ENCODE measurements at places on chromosomes 16 and 17. TPM values are rescaled to one million over a fixed set of nuclear protein-coding genes. Genes with fewer than 3 reads are reported as not detected.

- H3K27me3 ChIP-seq, result no peaks in the 10 kb centered on the region
- no peaks in the 10 kb centered on the region for H3K36me3 ChIP-seq
- peaks cover 40% of the 10 kb centered on the region for H3K4me1 ChIP-seq
- DNase-seq, result peak; percentile 64
- H3K27ac ChIP-seq, result peak overlapping the region; percentile 98
These were observed 1.8 kb downstream of the ZBTB4 start for GRCh38 chr17:7477392-7478275.

Gene CNGB1
- not detected for total RNA-seq

Gene CMTM1
- total RNA-seq, result 0.78 TPM

Gene PRKCB
- 11.2 TPM for total RNA-seq

GRCh38 chr17:50954641-50955121 is 88.5 kb upstream of the TOB1 start:
- H3K4me3 ChIP-seq, result no peak overlapping the region
- H3K27ac ChIP-seq, result no peak overlapping the region
- peaks cover 30% of the 10 kb centered on the region for H3K4me1 ChIP-seq
- H3K36me3 ChIP-seq, result no peaks in the 10 kb centered on the region
- DNase-seq, result no peak
- H3K27me3 ChIP-seq, result no peaks in the 10 kb centered on the region

Gene FBXO39
- 3.1 TPM for total RNA-seq

- H3K4me1 ChIP-seq, result peaks cover 53% of the 10 kb centered on the region
- no peak overlapping the region for H3K27ac ChIP-seq
- no peak overlapping the region for H3K4me3 ChIP-seq
- no peaks in the 10 kb centered on the region for H3K27me3 ChIP-seq
- peak; percentile 49 for DNase-seq
- H3K36me3 ChIP-seq, result peaks cover 8% of the 10 kb centered on the region
These were observed 37.9 kb downstream of the MPRIP start for GRCh38 chr17:17080181-17080631.

DNA sequence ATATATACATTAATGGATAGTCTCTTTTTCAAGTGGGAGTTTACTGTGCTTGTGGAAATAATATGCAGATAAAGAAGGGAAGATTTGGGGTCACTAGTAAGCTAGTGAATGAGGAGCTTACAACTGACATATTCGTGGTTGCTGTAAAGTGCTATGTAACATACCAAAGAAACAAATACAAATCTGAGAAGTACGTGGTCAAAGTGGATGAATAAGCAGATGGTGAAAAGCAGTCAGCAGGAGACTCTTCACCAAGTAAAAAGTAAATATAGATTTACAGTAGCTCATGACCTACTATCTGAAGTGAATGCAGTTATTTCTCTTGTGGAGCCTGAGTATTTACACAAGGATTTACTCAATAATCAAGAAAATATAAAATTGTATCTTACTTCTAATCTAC is 136.6 kb upstream of the ELAC2 start:
- no peak overlapping the region for H3K4me3 ChIP-seq
- H3K27me3 ChIP-seq, result no peaks in the 10 kb centered on the region
- DNase-seq, result no peak
- no peaks in the 10 kb centered on the region for H3K4me1 ChIP-seq

- H3K4me1 ChIP-seq, result peaks cover 30% of the 10 kb centered on the region
- H3K36me3 ChIP-seq, result no peaks in the 10 kb centered on the region
- H3K27ac ChIP-seq, result peak overlapping the region; percentile 57
- DNase-seq, result no peak
- H3K27me3 ChIP-seq, result no peaks in the 10 kb centered on the region
These were observed 10.9 kb upstream of the WSB1 start for GRCh38 chr17:27283060-27283459.

DNA sequence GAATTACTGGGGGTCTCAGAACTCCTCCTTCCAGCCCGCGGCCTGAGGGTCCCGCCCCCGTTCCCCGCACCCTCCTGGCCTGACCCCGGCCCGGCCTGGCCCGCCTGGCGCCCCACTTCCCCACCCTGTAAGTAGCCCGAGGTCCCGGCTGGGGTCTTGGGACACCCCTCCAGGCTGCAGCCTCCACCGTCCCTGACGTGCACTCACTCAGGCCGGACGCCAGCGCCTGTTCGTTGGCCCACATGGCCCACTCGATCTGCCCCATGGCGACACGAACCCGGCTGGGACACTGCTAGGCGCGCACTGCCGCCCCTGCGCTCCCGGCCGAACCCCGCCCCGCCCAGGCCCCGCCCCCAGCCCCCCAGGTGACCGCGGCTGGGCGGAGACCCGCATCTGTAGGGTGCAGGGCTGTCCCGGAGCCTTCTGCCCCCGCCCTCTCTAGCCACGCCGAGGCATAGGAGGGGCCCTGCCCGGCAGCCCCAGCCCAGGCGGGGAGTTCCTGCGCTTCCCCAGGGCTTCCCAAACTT is at the start of gene CYBA:
Gene CYBA, minus strand, starts transcription at position 305 of the 527 bp plus-strand sequence. Its CDS starts 40 bp downstream, at position 265.
- H3K4me1 ChIP-seq, result peaks cover 47% of the 10 kb centered on the region
- peak within 1 kb of the TSS; percentile 87 for H3K27ac ChIP-seq
- H3K4me3 ChIP-seq, result peak within 1 kb of the TSS; percentile 71
- H3K27me3 ChIP-seq, result no peaks in the 10 kb centered on the region
- H3K36me3 ChIP-seq, result peaks cover 30% of the 10 kb centered on the region

DNA sequence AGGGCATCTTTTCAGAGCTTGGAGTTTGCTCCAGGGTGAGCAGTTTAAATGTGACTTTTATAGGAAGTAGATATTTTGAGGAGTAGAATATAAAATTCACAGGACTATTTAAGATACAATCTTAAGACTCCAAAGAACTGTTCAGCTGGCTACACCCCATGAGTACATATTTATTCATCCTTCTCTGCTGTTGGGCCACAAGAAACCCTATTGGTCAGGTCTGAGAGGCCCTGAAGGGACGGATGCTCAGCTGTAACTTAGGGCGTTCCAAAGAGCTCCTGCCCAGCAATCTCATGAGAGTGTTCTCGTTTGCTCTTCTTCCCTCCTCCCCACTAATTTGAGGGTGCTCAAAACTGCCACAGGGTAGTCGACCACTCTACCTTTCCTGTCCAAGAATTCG is 7.3 kb downstream of the ST6GALNAC2 start:
- H3K27ac ChIP-seq, result no peak overlapping the region
- H3K4me1 ChIP-seq, result no peaks in the 10 kb centered on the region
- H3K27me3 ChIP-seq, result no peaks in the 10 kb centered on the region
- no peak for DNase-seq
- H3K36me3 ChIP-seq, result no peaks in the 10 kb centered on the region
- no peak overlapping the region for H3K4me3 ChIP-seq

Gene MYH11
- 224 TPM for total RNA-seq

Gene COQ7
- total RNA-seq, result 14.6 TPM

GRCh38 chr16:55842369-55843104 is 9.6 kb upstream of the CES1 start:
- H3K27ac ChIP-seq, result no peak overlapping the region
- peak; percentile 8 for DNase-seq
- H3K27me3 ChIP-seq, result no peaks in the 10 kb centered on the region
- H3K4me1 ChIP-seq, result no peaks in the 10 kb centered on the region

Gene QRICH2
- 1.7 TPM for total RNA-seq

DNA sequence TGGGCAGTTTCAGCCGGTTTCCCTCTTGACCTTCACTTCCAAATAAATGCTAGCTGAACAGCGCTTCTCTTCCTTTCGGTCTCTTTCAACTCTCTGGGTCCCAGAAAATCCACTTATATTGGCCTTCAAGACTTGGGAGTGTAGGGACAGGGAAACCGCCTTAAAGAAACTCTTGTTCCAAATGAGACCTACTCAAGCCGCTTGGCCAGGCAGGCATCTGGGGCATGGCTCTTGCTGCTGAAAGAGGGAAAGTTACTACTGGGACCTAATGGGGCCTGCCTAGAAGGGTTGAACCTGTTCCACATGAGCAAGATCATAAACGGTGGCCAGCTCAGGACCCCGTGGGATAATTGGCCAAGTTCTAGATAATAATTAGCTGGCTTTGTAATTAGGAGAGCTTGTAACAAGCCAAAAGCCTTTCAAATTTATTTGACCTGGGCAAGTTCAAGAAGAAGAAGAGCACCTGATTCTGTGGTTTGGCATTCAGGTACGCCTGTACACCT is 13.2 kb downstream of the CDH1 start:
- peaks cover 14% of the 10 kb centered on the region for H3K4me1 ChIP-seq
- DNase-seq, result no peak
- no peak overlapping the region for H3K27ac ChIP-seq
- H3K36me3 ChIP-seq, result no peaks in the 10 kb centered on the region

GRCh38 chr16:28617874-28618273 is 8.0 kb upstream of the SULT1A1 start:
- H3K4me1 ChIP-seq, result no peaks in the 10 kb centered on the region
- no peak overlapping the region for H3K27ac ChIP-seq
- H3K36me3 ChIP-seq, result no peaks in the 10 kb centered on the region
- no peak for DNase-seq
- no peaks in the 10 kb centered on the region for H3K27me3 ChIP-seq

Gene FBXO47
- not detected for total RNA-seq

Gene NAGS
- 12.4 TPM for total RNA-seq

DNA sequence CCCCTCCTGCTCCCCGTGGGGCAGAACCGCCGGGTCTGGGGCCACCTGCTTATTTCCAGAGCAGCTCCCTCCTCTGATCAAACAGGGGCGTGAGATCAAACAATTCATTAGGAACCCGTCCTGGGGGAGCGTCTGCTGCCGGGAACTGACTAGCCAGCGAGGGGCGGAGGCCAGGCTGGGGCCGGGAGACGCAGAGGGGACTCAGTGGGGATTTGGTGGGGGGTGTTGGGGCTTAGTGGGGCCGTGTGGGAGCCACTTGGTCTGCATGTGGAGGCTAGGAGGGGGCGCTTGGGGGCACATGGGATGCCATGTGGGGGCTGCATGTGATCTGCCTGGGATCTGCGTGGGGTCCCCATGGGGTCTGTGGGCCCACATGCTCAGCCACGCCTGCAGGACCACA is 20.5 kb upstream of the CACNA1H start:
- DNase-seq, result no peak
- no peak overlapping the region for H3K27ac ChIP-seq
- no peak overlapping the region for H3K4me3 ChIP-seq
- H3K36me3 ChIP-seq, result no peaks in the 10 kb centered on the region

DNA sequence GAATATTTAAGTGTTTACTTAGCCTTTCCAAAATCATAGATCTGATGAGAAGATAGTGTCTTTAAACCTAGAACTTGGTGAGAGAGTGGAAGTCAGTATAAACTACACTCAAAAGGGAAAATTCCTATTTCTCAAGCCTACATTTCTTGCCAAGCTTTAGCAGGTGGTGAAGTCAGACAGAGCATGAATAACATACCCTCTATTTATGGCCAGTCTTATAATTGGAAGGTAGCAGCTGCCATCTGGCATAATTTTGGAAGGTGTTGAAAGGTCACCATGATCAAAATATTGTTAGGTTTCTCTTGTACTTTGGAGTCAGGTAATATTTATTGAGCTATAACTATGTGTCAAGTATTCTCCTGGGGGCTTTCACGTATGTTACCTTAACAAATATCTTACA is 729.3 kb upstream of the KIF2B start:
- H3K27me3 ChIP-seq, result no peaks in the 10 kb centered on the region
- no peaks in the 10 kb centered on the region for H3K36me3 ChIP-seq
- no peak overlapping the region for H3K4me3 ChIP-seq
- H3K4me1 ChIP-seq, result no peaks in the 10 kb centered on the region
- no peak for DNase-seq
- H3K27ac ChIP-seq, result no peak overlapping the region

DNA sequence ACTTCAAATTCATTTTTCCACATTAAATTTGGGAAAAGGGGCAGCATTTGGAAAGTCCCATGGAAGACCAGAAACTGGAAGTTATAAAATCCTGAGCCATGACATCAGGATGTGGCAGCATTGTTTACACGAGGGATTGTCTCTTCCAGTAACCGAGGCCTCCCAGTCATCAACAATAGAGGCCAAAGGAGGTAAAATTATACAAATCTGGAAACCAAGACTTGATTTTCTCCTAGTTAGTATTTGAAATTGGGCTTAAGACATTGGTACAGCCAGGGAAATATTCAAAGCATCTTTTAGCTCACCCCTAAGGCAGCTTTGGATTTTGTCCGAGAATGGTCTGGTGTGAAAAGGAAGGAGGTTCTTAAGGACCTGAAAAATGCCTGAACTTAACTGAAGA is 251.6 kb upstream of the FOXF1 start:
- peak overlapping the region; percentile 44 for H3K27ac ChIP-seq
- H3K4me1 ChIP-seq, result no peaks in the 10 kb centered on the region
- H3K4me3 ChIP-seq, result no peak overlapping the region
- H3K36me3 ChIP-seq, result no peaks in the 10 kb centered on the region

- H3K4me3 ChIP-seq, result no peak overlapping the region
- H3K4me1 ChIP-seq, result peaks cover 22% of the 10 kb centered on the region
- no peak overlapping the region for H3K27ac ChIP-seq
- H3K36me3 ChIP-seq, result no peaks in the 10 kb centered on the region
- no peaks in the 10 kb centered on the region for H3K27me3 ChIP-seq
These were observed 138.9 kb downstream of the SEC14L1 start for GRCh38 chr17:77279448-77280303.

DNA sequence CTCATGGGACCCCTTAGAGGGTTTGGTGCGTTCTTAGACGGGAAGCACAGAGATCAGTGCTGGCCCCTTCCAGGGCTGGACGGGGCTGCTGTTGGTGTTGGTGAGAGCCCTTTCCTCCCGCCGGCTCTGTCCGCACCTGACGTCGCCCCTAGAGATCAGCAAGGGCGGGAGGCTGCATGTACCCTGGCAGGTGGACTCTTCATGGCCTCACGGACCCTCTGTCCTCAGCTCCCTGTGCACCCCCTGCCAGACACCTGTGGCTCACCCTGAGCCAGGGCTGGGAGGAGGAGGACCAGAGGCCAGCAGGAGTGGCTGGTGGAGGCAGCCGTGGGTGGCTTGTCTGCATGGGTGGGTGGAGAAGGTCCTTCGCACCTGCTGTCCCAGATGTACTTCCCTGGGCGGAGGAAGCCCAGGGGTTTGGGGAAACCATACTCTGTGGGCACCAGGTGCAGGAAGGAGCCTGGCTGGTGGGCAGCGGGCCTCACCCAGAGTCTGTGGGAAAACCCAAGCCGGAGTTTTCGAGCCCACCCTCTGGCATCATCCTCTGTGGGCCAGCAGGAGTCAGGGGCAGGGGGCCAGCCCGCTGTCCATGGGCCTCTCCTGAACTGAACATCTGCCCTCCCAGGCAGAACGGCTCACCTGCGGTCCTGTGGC is 348.6 kb downstream of the SEC14L1 start:
- H3K27ac ChIP-seq, result peak overlapping the region; percentile 57
- peaks cover 12% of the 10 kb centered on the region for H3K4me1 ChIP-seq
- no peaks in the 10 kb centered on the region for H3K27me3 ChIP-seq
- H3K4me3 ChIP-seq, result no peak overlapping the region
- H3K36me3 ChIP-seq, result peaks cover 81% of the 10 kb centered on the region

- H3K36me3 ChIP-seq, result no peaks in the 10 kb centered on the region
- no peak for DNase-seq
- no peak overlapping the region for H3K27ac ChIP-seq
- H3K4me3 ChIP-seq, result no peak overlapping the region
These were observed 59.4 kb downstream of the TBX4 start for GRCh38 chr17:61511480-61512182.
